ENCODE measurements at places on chromosomes 1 and 21.

DNA sequence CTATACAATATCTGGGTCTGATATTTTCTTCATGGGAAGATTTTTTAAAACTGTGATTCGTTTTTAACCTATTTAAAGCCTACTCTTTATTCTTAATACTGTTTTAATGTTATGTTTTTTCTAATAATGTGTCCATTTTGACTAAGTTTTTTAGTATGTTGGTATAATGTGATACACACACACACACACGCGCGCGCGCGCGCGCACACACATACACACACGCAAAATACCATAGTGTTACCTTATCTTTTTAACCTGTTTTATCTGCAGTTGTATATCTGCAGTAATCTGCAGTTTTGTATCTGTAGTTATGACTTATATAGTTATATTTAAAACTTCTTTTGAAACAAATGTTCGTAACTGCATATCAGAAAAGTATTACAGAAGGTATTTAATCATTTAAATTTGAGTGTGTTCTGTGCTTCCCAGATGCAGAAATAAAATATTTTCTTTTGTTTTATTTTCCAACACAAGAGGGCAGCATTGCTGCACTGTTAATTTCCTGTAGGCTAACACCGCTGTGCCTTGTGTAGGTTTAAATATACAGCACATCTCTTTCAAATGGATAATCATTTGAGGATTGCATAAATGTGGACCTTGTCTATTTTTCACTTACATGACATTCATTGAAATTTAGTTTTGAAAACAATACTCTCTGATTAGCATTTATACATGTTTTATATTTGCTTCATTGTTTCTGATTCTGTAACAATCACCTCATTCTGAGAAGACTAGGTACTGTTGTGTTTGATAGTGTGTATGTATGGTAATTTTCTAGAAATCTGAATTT is 166.1 kb downstream of the PDE4B start:
- no peak for DNase-seq

DNA sequence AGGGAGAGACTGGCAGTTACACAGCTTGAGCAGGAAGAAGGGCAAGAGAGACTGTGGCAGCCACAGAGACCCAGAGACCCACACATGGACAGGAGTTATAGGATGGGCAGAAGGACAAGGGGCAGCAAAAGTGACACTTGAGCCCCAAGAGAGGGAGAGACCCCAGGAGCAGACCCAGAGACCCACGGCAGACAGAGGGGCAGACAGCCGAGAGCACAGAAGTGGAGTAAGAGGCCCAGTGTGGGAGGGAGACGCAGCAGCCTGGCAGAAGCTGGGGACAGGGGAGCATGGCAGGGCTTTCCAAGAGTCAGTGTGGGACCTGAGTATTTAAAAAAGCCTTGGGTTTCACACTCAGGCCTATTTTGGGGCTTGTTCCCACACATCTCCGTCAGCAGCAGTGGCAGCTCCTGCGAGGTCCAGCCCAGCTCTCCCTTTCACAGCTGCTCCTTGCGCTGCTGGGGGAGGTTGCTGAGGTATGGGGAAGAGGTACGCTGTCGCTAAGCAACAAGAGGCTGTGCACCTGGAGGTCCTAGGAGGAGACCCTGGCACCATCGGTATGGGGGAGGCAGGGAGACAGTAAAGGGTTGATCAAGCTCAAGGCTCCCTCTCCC is 9.0 kb upstream of the MEF2D start:
- no peak for DNase-seq

- no peak for DNase-seq
Measured at GRCh38 chr1:147478521-147478920, 62.8 kb upstream of the BCL9 start.

- DNase-seq = no peak
Measured at GRCh38 chr1:165836664-165837482, 9.5 kb downstream of the UCK2 start.

GRCh38 chr1:19445417-19446342 is 39.7 kb downstream of the CAPZB start:
- no peak for DNase-seq

- DNase-seq = peak; percentile 71
Measured at GRCh38 chr1:88612773-88613172, 71.3 kb upstream of the PKN2 start.

GRCh38 chr21:43768868-43769167 is 7.3 kb downstream of the CSTB start:
- DNase-seq = no peak

DNA sequence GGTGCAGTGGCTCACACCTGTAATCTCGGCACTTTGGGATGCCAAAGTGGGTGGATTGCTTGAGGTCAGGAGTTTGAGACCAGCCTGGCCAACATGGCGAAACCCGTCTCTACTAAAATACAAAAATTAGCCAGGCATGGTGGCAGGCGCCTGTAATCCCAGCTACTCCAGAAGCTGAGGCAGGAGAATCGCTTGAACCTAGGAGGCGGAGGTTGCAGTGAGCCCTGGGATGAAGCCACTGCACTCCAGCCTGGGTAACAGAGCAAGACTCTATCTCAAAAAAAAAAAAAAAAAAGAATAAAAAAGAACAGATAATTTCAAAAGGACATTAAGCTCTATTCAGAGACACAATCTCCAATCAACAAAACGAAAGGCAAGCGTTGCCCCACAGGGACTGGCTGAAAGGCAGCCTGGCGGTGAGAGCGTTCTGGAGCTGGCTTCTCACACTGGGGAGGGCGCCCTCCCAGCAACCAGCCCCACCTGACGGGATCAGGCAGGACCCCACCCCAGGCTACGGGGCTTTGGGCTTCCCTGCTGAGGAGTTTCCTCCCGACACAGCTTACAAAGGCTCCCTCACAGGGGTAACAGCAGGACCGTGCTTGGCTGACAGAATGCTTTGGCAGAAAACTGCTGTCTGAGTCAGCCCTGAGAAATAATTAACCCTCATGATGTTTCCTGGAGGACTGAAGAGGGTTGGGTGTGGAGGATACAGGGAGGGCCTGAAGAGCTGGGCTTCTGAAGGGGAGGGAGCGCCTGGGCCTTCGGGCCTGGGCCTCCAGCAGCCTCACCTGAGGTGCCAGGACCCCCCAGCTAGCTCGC is 31.1 kb upstream of the SRP9 start:
- DNase-seq = no peak

GRCh38 chr1:186577633-186578032 is 102.6 kb downstream of the PTGS2 start:
- no peak for DNase-seq

GRCh38 chr1:107110326-107110725 is 30.5 kb upstream of the NTNG1 start:
- no peak for DNase-seq

DNA sequence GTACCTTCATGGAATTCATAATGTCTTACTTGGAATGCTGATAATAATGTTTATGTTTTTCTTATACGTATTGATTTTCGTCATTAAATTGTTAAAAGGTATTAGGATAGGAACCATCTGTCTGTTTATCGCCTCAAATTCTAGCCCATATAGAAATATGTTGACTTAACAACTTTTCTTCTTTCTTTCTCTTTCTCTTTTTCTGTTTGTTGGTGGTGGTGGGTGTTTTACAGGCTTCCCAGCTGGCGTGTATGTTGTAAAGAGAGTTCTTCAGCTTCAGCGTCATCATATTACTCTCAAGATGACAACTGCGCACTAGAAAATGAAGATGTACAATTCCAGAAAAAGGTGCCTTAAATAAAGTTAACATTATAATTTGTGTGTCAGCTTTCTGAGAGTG is 18.3 kb downstream of the SUCO start:
- no peak for DNase-seq

DNA sequence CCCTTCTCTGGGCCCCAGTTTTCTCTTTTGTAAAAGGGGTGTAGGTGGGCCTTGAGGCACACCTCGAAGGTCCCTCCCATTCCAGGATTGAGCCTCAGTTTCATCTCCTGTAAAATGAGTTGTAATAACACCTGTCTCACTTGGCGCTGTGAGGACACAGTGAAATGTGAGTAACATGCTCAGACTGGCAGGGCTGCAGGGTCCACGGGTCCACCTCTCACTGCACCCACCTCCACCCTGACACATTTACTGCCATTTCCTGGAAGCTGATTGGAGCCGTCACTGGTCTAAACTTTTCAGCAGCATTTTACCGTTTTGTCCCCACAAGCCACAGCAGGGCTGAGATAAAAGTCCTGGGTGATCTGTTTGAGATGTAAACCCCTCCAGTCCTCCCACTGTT is 398.0 kb downstream of the PTPRU start:
- DNase-seq = no peak
